ENCODE measurements at places on chromosomes 3 and 15.

DNA sequence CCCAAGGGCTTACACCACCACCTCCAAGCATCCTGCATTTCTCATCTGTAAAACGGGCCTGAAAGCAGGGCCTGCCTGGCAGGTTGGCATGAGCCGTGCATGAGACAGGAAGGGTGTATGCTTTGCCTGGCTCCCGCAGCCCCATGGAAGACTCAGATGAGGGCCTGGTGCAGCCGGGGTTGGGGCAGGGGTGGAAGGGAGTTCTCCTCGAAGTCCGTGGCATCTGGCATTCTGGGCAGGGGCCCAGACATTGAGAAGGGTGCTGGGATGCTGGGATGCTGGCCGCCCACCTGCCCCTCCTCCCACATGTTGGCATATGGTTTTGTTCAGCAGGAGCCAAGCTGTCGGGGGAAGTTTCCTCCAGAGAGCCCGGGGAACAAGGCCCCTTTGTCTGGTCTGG, 13.0 kb upstream of the FBLN2 start:
- no peak for DNase-seq

GRCh38 chr15:70707686-70708300, 55.6 kb downstream of the UACA start:
- no peak for DNase-seq

- no peak for DNase-seq
Measured at GRCh38 chr15:33831646-33832045, 136.7 kb upstream of the CHRM5 start.

DNA sequence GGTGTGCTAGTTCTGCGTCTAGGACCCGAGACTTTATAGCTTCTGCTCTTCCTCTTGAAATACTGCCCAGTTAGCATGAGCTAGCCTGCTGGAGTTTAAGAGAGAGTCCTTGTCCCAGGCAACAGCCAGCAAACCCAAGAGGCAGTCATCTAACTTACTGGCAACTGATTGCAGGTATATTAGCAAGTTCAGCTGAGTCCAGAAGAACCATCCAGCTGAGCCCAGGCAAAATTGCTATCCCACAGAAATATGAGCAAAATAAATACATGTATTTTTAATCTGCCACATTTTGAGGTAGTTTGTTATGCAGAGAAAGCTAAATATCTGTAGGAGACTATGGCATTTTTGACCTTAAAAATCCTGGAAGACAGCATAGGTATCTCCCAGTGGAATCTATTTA, 174.4 kb upstream of the CMC1 start:
- DNase-seq = no peak

DNA sequence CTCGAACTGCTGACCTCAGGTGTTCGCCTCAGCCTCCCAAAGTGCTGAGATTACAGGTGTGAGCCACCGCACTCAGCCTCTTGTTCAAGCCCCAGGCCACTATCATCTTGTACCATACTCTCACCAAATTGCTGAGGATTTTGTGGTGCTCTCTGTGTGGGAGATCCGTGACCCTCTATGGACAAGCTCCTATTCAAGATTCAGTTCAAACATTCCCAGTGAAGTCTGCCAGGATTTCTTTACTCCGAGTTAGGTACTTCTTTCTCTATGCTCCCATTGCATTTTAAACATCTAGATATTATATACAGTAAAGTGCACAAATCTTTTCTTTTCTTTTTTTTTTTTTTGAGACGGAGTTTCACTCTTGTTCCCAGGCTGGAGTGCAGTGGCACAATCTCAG, 856 bp upstream of the TM4SF19 start:
- no peak for DNase-seq

DNA sequence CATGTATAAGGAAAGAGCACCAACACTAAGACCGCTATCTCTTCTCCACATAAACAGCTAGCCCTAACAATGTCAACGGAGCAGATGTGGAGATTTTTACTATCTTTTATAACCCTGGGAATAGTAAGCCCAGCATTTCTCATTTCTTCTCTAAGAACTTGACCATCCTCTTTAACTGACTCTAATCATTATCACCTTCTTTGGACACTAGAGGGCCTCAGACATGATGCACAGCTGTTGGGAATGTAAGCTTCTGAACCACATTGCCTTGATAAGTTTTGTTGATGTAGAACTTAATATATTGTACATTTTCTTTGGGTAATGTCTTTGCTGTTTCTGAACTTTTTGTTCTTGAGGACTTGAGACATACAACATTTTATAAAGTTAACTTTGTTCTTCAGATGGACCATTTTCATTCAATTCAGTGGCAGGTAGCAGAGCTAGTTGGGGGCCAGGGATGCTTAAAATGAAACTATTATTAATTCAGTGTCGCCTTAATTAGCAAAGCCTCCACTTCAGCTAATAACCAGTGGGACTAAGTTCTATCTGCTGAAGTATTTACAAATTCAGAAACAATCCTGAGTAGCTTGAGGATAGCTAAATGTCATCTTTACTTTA, 9.6 kb upstream of the TAGLN3 start:
- no peak for DNase-seq

- no peak for DNase-seq
Measured at GRCh38 chr15:50890751-50891150, 17.7 kb upstream of the AP4E1 start.

DNA sequence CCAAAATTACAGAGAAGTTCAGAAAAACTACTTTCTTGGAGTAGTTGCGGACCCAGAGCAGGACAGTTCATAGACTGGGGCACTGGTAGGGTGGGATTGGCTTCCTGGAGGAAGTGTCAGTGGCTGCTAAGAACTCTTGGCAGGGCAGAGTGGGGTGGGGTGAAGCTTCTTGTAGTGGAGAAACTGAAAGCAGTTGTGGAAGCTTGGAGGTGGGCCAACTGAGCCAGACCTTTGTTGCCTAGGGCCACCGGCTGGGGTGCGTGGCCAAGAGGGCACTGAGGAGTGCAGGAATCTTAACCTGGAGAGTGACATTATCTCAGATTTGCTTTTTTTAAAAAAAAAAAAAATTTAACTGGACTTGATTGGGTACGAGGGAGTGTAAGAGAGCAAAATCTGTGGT, 3.1 kb downstream of the KAT2B start:
- DNase-seq = peak; percentile 88

GRCh38 chr3:161551697-161552096, 55.1 kb downstream of the OTOL1 start:
- DNase-seq = no peak

GRCh38 chr3:88369337-88369736, 219.6 kb downstream of the C3orf38 start:
- no peak for DNase-seq

DNA sequence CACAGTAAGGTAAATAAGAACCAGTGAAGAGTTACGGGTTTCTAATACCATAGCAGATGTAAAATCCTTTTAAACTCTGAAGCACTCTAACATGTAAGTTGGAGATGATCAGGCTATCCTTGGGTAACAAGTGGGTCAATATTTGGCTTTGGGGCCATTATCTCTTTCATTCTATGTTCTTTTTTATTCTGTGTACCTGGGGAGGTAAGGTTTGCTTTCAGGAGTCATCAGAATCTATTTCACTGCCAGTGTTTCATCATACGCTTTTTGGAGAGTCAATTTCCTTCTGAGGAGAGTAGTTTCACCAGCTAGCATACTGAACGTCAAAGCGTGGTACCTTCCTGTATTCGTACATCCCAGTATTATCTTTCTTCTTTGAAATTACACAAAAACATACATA, 166.5 kb downstream of the GMNC start:
- DNase-seq = no peak

GRCh38 chr15:99053380-99054024, 45.9 kb upstream of the PGPEP1L start:
- DNase-seq = peak; percentile 32

DNA sequence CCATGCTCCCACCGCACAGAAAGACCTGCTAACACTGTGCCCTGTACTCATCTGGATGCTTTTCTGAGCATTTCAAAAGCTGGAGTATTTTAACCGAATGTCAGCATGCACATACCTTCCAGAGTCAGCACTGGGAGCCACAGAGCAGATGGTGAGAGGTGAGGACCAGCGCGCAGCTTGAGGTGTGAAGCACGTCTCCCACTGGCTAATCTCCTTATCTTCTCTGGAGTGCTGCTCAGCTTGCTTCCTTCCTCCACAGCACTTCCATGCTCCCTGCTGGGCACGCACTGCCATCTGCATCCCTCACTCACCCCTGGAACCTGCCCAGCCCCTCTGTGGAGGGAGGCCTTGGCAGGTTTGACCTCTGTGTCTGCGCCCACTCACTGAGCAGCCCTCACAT, at the start of gene GNB5:
TSS of gene GNB5 (minus strand) at position 186 of the 400 bp plus-strand sequence. CDS start 6,716 bp downstream, outside the sequence.
- DNase-seq = no peak

GRCh38 chr3:132756108-132756650, 34.0 kb upstream of the NPHP3 start:
- no peak for DNase-seq

GRCh38 chr15:66919421-66919820, 146.0 kb upstream of the SMAD3 start:
- peak; percentile 24 for DNase-seq

DNA sequence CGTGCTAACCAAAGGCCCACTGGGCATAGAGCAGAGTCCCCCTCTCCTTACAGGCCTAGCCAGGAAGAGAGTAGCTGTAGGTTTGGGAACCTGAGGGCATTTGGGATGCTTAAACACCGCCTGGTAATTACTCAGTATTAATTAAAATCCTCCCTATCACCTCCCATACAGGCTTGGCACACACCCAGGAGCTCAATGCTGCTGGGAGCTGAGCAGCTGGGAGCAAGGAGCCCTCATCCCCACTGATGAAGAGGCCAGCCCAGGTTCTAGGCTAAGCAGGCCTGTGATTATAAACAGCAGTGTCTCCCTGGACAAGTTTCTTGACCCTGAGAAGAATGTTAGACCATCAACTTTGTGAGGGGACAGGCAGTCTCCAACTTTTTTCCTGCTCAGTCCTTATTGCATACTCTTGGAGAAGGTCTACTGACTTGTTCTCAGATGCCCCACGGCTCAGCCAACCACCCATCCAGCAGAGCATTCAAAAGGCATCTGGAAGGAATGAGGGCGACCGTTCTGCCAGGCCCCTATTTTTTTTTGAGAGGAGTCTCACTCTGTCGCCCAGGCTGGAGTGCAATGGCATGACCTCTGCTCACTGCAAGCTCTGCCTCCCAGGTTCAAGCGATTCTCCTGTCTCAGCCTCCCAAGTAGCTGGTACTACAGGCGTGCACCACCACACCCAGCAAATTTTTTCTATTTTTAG, 1.3 kb upstream of the PRKAR2A start:
- DNase-seq = peak; percentile 41

- DNase-seq = no peak
Measured at GRCh38 chr3:63705092-63705645, 52.7 kb downstream of the SNTN start.

DNA sequence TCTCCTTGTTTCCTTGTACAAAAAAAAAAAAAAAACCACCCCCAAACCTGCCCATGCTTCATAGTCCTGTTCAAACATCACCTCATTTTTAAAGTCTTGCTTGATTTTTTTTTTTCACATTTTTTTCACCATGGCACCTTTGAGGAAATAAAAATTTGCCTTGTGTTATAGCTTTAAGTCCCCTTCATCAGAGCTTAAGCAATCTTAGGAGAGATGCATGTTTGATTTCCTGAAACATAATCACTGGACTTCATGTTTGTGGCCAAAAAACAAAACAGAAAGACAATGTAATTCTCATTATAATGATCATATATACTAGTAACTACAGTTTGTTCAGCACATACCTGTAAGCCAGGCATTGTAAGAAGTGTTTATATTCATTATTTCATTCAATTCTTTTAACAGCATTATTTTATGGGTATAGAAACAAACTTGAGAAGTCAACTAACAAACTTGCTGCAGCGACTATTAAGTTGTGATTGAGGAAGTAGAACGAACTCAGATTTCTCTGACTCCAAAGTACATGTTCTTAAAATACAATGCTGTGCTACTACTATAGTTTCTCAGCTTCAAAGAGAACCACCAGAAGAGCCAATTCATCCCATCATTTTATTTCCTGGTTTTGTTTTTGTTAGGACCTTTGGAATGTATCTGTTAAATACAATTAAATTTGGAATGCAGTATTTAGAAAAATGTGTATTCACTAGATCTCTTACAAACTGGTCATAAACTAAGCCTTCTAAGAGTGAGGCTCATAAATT, 203.8 kb downstream of the TCF12 start:
- no peak for DNase-seq

GRCh38 chr3:861721-862120, 231.1 kb upstream of the CNTN6 start:
- DNase-seq = no peak

DNA sequence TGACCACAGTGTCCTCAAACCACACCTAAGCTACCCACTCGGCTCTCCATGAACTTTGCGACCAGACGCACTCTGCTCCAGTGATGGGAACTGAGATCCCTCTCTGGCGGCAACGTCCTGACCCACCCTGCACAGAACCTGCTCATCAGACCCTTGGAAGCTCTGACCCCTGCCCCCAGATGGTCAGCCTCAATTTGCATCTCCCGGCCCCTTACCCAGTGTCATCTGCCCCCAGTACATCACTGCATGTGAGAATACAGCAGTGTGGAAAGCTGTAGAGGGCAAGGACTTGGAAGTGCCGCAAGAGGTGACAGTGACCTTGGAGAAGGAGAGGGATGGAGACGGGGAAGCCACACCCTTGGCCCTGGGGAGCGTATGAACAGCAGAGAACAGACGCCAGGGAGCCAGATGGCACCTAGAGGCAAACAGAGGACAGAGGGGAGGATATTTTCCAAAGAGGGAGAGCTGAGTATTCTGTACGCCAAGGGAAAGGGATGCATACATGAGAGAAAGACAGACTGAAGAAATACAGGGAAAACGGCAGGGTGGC, 192.0 kb downstream of the XXYLT1 start:
- peak; percentile 62 for DNase-seq

- no peak for DNase-seq
Measured at GRCh38 chr3:47128137-47128536, 35.8 kb downstream of the SETD2 start.

DNA sequence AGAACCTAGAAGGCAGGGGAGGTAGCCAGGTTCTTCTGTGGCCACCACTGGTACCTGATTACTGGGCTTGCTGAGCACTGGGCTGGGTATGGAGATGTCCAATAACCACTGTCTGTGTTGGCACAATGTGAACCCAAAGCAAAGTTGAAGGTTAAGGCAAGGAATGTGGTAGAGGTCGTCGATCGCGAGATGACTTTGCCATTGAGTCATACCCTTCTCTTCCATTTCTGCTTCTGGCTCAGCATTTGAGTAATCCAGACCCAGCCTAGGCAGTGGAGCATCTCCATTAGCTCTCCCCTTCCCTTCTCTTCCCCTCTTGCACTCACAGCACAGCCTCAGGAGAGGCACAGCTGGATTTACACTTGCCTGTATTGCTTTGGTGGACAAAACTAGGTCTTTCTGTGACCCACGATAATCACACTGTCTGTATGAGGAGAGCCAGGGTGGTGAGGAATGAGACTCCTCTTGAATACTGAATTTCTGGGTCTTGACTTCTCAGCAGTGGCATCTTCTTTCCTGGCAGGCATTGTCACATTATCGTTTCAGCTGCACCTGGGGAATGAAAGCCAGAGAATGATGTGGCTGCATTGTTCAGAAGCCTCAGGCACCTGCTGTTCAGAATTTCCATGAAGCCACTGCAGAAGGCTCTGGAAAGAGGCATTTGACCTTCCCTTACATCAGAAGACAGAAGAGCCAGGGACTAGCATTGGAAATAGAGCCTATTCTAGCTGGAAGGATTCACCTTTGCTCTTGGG, 272.6 kb downstream of the PDCD6IP start:
- no peak for DNase-seq
